ENCODE measurements at places on chromosomes 7 and 10.

- no peak for DNase-seq
Observed at GRCh38 chr10:58994226-58995057, 182.0 kb upstream of the PHYHIPL start.

DNA sequence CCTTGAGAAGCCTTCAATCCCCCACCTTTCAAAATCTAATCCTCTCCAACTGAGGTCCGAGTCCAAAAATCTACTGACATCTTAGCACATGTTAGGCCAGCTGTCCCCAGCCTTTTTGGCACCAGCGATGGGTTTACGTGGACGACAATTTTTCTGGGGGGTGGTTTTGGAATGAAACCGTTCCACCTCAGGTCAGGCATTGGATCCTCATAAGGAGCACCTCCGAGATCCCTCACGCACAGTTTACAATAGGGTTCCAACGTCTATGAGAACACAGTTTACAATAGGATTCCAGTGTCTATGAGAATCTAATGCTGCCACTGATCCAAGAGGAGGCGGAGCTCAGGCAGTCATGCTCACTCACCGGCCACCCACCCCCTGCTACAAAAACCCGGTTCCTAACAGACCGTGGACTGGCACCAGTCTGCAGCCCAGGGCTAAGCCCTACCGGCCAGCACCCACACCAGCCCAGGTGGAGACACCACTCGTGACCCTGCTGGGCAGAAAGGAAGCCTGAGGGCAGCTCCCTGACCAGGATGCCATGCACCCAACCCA, 107.6 kb downstream of the DIP2C start:
- DNase-seq: no peak

DNA sequence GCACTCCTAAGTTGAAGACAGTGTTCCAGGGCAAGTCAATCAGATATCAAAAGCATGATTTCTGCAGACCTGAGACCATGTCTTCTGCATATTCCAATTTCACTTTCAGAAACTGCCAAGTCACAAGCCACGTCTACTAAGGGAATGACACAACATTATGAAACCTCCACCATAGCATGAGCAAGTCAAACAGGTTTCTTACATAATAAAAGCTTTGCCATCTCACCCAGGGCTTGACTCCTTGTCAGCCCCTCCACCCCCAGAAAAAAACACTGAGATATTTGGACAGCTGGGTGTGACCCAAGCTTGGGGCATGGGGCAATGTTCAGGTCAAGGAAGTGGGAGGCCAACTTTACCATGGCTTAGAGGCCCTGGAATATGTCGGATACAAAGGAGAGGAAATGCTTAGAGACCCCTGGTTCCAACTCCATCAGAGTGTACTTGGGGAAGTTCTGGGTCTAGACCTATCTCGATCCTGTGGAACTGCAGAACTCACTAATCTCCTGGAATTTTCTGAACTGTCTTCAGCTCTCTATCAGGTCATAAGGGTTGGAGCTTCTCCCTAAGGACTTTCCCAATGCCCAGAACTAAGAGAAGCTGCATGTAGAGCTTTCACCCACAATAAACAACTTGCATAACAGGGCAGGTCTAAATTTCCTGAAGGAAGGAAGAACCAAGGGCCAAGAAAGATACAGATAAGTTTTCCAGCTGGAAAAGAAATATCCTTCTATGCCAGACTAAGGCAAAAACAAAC, 80.6 kb upstream of the NAMPT start:
- DNase-seq: peak; percentile 19

DNA sequence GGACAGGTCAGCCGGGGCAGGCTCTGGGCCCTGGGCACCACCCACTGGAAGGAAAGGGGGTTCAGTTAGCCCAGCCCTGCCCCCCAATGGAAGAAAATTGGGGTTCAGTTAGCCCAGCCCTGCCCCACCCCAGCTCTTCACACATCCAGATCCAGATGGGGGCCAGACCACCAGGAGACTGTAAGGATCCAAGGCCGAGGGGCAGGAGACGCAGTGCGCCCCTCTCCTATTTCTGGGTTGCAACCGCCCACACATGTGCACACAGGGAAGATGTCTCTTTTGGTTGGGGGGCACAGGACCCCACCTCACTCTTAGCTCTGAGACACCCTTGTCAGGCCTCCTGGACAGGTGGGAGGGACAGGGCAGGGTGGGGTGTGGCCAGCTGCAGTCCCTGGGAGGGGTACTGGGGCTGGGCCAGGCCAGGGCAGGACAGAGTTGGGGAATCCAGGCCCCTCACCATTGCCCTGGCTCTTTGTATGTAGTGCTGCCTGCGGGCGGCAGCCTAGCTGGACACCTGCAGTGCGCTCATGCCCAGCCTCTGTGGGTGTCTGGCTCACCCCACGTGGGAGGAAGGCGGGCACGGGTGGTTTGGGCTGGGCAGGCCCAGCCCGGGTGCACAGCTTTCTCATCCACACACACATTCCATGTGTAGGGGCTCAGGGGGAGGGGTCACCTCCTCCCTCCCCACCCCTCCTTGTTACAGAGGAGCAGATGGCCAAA, 141.2 kb downstream of the LHPP start:
- no peak for DNase-seq

DNA sequence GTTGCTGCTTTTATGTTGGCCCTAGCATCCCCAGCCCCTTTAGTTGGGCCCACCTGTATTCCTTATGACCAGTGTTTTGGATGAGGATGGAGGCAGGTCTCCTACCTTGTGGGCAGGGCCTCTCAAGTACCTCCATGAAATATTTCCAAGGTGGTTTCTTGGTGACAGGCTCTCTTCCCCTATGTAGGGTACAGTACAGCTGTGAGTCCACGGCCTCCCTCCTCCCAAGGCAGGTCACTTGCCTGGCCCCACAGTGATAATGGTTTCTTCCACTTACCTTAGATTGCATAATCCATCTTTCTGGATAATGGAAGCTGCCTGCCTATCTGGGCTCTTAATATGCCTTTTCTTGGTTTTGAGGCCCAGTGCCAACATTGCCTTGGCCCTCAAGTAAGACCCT, 110.4 kb downstream of the NT5C2 start:
- no peak for DNase-seq

GRCh38 chr7:135466442-135467206, 43.3 kb downstream of the CNOT4 start:
- DNase-seq: no peak

DNA sequence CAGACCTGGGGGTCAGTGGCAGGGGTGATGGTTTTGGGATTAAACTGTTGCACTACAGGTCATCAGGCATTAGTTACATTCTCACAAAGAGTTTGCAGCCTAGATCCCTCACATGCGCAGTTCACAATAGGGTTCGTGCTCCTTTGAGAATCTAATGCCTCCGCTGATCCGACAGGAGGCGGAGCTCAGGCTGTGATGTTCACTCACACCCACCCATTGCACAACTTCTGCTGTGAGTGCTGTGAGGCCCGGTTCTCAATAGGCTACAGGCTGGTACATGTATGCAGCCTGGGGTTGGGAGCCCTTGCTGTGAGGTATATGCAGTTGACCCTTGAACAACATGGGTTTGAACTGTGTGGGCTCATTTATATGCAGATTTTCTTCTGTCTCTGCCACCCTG, 416.4 kb downstream of the GFRA1 start:
- no peak for DNase-seq

GRCh38 chr7:40008223-40008815, 58.3 kb downstream of the CDK13 start:
- DNase-seq: no peak

DNA sequence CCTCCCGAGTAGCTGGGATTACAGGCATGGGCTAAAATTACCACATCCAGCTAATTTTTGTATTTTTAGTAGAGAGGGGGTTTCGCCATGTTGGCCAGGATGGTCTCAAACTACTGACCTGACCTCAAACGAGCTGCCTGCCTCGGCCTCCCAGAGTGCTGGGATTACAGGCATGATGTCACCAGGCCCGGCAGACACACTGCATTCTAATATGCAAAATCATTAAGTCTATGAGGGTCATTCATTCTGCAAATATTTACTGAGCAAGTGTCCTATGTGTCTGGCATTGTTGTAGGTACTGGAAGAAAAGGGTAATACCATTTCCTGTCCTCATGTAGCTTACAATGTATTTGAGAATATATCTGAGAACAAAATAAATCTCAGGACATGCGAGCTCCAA, 2.7 kb downstream of the PUS7 start:
- no peak for DNase-seq

- no peak for DNase-seq
Observed at GRCh38 chr7:158966780-158967390, 110.5 kb downstream of the DYNC2I1 start.

- DNase-seq: peak; percentile 41
Observed at GRCh38 chr7:130367088-130367755, 13.1 kb upstream of the CPA1 start.

- no peak for DNase-seq
Observed at GRCh38 chr10:56181607-56182006, 179.5 kb downstream of the ZWINT start.

DNA sequence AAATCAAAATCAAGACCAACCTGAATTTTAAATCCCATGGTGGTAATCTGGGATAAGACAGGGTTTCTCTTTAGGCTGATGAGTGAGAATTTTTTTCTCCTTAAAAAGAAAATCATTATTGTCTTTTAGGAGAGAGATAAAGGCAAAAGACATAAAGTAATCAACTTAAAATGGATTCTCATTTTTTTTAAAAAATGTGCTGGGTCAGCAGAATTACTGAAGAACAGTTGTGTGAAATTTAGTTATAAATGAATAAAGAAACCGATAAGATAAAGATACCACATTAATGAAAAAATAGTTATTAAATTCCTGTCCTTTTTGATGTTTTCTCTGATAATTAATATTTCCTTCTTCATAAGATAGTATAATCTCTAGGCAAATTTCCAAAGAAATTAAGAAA, 161.3 kb upstream of the YAE1 start:
- no peak for DNase-seq

DNA sequence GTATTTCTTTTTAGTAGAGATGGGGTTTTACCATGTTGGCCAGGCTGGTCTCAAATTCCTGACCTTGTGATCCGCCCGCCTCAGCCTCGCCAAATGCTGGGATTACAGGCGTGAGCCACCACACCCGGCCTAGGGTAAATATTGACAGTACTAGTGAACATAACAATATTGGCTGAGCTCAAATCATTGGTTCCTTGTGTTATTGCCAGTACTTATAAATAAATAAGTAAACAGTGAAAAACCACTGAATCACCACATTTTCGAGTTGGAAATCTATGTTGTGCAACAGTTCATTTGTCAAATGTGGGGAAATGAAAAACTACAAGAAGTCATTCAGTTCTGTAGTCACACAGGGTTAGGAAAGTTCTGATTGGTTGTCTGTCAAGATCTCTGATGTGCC, 15.8 kb downstream of the RPP30 start:
- no peak for DNase-seq

- DNase-seq: peak; percentile 17
Observed at GRCh38 chr7:11427686-11428273, 404.2 kb downstream of the THSD7A start.

DNA sequence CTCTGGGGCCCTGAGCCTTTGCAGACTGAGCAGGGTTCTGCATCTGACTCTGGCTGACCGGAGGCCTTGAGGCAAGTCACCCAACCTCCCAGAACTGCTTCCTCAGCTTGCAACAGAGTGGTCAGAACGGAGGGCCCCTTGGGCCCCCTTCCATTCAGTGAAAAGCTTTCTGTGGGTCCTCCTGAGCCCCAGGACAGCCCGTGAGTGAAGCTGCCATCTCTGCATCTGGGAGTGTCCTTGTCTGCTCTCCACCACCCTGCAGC, 224.7 kb downstream of the DNAJB6 start:
- no peak for DNase-seq

DNA sequence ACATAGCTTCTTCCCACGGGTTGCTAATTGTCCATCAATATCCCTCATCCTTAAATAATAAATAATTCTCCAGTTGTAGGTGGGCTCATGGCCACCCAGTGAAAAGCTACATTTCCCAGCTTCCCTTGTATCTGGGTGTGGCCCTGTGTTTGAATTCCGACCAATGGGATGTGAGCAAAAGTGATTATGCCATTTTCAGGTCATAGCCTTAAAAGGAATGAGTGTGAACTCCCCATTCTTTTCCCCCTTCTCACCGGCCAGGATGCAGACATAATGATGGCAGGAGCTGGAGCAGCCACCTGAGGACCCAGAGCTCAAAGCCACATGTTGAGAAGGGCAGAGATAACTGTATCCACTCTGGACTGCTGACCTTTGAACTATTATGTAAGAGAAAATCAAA, 30.3 kb upstream of the CALU start:
- no peak for DNase-seq

DNA sequence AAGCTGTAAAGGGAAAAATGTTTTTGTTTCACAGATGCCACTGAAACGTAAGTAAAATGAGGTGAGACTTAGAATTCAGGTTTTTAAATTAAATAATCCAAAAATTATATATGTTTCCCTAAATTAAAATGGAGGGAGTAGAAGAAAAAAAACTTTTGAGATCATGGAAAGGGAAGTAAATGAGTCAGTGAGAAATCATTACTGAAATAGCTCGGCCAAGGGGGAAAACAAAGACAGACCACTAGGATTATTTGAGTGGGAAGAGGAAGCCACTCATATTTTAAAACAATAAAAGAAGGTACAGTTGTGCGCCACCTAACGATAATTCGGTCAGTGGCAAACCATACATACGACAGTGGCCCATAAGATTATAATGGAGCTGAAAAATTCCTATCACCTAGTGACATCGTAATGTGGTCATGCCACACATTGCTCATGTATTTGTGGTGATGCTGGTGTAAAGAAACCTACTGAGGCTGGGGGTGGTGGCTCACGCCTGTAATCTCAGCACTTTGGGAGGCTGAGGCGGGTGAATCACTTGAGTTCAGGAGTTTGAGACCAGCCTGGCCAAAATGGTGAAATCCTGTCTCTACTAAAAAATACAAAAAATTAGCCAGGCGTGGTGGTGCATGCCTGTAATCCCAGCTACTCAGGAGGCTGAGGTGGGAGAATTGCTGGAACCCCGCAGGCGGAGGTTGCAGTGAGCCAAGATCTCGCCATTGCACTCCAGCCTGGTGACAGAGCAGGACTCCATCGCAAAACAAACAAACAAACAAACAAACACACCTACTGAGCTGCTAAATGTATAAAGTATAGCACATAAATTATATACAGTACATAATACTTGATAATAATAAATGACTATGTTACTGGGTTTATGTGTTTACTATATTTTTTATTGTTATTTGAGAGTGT, 64.7 kb downstream of the MKX start:
- no peak for DNase-seq

- DNase-seq: no peak
Observed at GRCh38 chr7:66182920-66183319, 22.2 kb upstream of the TPST1 start.

- DNase-seq: no peak
Observed at GRCh38 chr10:49381111-49381900, 14.6 kb downstream of the DRGX start.

- DNase-seq: peak; percentile 71
Observed at GRCh38 chr7:131071786-131072504, 255.7 kb upstream of the MKLN1 start.

DNA sequence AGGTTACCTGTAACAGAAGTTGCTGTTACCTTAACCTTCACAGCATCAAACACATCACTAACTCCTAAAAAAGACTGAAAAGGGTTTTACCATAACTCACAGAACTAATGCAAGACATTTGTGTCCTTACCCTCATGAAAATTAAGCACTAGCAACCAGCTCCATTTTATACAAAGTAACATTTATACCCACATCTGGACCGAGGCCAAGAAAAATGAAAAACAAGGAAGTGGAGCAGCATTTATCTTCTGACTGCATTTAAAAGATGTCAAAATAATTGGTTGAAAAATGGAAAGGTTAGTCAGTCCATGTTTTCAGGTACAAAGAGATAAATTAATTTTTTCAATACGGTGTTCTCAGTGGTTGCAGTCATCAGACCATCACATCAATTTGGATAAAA, 3.1 kb upstream of the RBP4 start:
- DNase-seq: no peak

GRCh38 chr7:75066521-75066920, 7.1 kb downstream of the RCC1L start:
- DNase-seq: no peak

- DNase-seq: peak; percentile 87
Observed at GRCh38 chr10:80453842-80454512, at the start of gene TSPAN14. Gene TSPAN14 (plus strand): TSS chr10:80454310. CDS start chr10:80489234, 34,924 bp downstream.

Measured in CD4-positive, alpha-beta T cell treated with Interferon alpha-2 for 1 hour (primary cell).